ENCODE measurements at places on chromosomes 5 and 9.
A peak's percentile ranks its signal among the peaks of the same experiment; 100 is the strongest.

DNA sequence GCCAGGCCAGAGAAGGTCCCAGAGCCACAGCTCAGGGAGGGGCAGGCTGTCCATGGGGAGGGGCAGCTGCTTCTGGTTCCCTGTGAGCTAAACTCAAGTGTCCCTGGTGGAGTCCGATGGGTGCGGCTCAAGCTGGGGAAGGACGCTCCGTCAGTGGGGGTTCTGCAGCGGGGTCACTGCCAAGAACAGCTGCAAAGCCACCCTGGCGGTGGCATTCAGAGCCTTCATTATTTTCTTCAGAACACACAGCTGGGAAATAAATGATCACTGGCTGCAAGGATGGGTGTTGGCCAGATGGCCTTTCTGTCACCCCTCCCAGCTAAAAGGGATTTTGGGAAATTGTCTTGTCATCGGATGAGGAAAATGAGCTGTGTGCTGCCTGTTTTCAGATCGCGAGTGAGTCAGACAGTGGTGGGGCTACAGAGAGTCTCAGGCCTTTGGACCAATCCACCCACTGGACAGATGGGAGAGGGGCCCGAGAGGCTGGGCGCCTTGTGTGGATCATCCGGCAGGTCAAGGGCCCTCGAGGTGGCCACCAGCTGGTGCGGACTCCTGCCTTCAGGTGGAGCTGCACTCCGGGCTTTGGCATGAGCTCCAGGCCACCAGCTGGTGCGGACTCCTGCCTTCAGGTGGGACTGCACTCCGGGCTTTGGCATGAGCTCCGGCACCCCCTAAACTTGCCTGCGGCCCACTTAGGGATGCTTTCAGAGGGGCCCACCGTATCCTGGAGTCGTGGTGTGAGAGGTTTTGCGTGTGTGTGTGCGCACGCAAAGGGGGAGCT, 17.9 kb upstream of the GFPT2 start:
- no peak for DNase-seq

DNA sequence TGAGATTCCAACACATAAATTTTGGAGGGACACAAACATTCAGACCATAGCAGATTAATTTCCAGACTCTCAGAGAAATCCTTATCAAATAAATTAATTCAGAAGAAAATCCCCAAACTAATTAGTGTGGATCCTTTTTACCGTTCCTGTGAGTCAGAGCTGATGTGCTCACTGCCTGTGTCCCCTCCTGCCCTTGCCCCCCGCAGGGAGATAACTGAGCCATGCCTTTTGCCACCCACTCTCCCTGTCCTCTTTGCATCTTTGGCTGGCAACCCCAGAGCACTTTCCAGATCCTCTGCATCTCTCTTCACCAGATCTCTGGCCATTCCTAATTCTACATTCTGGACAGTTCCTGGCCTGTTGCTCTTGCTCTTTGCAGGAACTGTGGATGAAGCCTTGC, 135.4 kb upstream of the MAP1B start:
- DNase-seq, result no peak

DNA sequence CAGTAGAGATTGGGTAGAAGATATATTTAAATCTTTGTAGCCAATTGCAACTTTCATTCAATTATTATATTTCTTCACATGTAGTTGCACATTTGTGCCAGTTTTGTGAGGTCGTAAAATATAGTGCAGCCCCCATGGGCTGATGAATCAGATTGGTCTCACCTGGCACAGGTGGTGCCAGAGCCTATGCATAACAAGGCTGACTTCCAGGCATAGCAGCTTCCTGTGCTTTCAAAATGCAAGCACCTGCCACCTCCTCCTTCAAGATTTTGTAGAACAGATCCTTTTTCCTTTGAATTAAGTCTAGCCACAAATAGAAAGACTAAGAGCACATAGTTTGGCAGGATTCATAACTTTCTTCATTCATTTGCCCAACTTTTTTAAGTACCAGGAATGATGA, 87.1 kb downstream of the STARD4 start:
- no peak for DNase-seq

DNA sequence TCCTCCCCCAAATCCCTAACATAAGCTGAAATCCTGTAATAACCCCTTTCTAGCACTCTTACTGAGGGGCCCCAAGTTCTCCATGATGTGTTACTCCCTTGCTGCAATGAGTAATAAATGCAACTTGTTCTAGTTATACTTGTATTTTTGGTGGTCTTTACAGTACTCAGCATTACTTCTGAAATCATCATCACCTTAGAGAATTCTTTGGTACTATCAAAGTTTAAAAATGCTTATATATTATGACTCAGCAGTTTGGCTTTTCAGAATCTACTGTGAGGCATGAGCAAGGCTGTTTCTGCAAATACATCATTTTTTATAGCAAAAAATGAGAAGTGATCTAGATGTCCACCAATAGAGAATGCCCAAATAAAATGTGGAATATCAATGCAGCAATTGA, 20.7 kb upstream of the ROPN1L start:
- DNase-seq, result no peak

DNA sequence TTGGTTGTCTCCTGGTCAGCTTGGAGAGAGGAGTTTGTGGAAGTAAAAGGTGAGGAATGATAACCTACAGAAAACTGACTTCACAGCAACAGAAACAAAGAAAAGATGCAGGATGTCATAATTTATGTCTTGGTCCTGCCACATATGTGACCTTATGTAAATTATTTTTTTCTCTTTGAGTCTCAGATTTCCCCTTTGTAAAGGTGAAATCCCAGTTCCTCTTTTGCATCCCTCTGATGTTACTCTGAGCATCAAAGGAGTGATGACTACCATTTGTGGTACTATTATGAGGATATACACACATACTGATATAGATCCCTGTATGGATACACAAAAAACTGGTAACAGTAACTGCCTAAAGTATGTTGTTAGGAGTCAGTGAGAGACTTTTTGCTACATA, 1.4 kb upstream of the THG1L start:
- no peak for DNase-seq

DNA sequence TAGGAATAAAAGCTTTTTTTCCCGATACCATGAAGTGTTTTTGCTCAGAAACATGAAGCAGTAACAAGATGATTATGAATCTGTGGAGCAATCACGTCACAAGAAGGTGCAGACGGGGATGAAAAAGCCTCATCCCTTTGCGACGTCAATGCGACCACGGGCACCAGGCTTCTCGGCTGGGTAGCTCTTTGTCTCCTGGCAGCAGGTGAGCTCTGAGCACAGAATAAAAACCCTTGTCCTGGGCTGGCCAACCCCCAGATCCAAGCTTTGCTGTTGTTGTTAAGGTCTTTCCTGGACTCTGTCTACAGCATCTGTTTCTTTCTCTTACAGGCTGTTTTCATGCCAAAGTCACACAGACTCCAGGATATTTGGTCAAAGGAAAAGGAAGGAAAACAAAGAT, 113.8 kb downstream of the ANKRD18B start:
- DNase-seq, result no peak

- DNase-seq, result no peak
These were observed 226.5 kb downstream of the ASTN2 start for GRCh38 chr9:117188394-117188793.

DNA sequence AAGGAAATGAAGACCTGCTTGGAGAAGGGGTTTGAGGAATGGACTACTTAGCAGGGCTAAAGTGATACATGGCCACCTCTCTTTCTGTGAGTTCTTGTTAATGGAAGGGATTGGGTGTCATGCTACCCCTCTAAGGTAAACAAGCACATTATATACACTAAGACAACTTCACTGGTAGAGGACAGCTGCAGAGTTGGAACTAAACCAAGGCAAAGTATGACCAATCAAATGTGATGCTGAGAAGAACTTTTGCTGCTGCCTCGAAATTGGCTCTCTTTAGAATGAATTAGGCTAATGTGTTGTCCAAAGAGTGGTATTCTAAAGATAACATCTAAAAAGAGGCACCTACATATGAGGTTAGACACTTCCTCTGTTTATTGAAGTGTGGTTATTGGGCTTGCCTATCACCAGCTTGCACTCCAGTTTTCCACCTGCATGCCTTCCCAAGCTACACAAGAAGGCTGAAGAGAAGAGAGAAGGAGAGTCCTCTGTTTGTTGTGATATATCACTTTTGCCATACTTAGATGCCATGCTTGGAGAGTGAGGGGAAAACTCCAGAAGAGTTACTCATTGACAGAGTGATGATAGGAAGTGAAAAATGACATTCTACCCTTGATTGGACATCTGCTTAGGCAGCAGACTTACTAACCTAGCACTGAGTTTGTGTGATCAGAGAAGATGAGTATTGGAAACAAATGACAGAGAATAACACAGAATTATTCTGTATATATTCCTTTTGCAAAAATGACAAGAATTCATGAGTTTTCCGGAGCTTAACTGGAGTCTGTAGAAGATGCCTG, 536.1 kb downstream of the ZNF608 start:
- DNase-seq, result no peak

- no peak for DNase-seq
These were observed 106.8 kb downstream of the ENTREP1 start for GRCh38 chr9:69431777-69432176.

- no peak for DNase-seq
These were observed 5.1 kb upstream of the ERCC6L2 start for GRCh38 chr9:95870352-95870751.

DNA sequence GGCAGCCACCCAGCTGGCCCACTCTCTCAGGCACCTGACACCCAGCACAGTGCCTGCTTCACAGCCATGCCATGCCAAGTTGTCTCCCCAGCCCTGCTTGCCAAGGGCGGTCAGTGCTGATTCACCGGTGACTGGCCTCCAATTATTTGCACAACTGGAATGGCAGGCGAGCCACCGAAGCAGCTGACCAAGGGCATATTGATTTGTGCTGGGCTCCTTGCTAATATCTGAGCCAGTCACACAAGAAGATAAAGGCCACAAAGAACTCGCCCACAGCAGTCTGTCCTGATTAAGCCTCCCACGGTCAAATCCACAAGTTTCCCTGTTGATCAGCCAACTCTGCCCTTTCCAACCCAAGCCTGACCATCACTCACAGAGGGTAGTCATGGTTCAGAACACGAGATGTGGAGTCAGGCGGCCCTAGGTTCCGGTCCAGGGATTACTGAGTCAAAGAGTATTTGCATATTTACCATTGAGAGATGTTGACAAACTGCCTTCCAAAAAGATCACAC, 6.4 kb upstream of the EEIG1 start:
- no peak for DNase-seq

- DNase-seq, result peak; percentile 64
These were observed 52.7 kb downstream of the RXRA start for GRCh38 chr9:134378901-134379338.

DNA sequence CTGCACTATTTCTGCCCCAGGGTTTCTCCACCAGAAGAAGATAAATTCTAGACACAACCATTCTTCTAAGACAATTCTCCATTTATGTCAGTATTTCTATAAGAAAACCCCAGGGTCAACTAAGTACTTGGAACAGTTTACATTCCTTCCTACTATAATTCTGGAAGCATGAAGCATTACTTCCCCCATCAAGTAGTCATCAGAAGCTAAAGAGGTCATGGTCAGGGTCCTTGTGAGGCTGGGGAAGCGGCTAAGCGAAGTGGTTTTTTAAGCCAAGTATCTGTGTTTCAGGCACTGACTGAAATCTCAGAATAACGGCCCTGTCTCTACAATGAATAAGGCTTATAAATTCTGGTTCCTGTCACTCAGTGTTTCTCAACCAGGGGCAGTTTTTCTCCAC, 197.8 kb downstream of the GLIS3 start:
- no peak for DNase-seq

DNA sequence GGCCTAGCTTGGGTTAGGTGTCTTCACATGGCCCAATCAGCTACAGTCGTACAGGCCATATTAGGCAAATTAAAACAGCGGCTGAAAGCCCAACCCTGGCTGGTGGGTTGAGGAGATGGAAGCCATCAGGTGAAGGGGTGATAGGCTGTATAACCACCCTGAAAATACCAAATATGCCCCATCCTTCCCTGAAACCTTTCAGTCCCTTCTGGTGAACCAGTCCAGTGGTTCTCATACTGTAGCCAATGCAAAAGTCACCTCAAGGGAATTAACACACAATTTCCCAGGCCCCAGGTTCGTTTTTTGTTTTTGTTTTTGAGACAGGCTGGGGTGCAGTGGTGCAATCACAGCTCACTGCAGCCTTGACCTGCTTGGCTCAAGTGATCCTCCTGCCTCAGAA, 19.8 kb upstream of the KCNV2 start:
- DNase-seq, result no peak

- no peak for DNase-seq
These were observed 43.8 kb downstream of the GCNT1 start for GRCh38 chr9:76502746-76503145.

GRCh38 chr9:1238407-1238806, 188.2 kb downstream of the DMRT2 start:
- no peak for DNase-seq

DNA sequence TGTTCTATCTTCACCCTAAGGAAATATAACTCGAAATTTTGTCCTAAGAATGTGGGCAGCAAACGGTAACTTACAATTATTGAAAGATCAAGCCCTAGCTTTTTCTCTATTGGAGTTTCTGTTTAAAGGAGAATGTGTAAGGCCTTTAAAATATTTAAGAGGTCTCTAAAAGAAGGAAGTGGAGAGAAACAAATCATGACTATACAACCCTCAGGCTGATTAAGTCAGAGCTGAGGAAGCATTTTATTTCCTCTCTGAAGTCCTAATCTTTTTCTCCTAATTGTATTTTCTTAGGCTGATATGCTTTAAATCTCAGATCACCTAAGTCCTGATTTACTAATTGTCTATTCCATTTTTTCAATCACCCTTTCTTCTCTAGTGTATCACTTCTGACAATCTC, 1708.8 kb upstream of the C9orf72 start:
- no peak for DNase-seq
